Kidney (tissue), 22 donors: ENCODE measurements at places on chromosomes 2 and 18.
A peak's percentile ranks its signal among the peaks of the same experiment; 100 is the strongest.

GRCh38 chr2:181396256-181397123 lies 60.7 kb upstream of the ITGA4 start:
- DNase-seq: no peak

DNA sequence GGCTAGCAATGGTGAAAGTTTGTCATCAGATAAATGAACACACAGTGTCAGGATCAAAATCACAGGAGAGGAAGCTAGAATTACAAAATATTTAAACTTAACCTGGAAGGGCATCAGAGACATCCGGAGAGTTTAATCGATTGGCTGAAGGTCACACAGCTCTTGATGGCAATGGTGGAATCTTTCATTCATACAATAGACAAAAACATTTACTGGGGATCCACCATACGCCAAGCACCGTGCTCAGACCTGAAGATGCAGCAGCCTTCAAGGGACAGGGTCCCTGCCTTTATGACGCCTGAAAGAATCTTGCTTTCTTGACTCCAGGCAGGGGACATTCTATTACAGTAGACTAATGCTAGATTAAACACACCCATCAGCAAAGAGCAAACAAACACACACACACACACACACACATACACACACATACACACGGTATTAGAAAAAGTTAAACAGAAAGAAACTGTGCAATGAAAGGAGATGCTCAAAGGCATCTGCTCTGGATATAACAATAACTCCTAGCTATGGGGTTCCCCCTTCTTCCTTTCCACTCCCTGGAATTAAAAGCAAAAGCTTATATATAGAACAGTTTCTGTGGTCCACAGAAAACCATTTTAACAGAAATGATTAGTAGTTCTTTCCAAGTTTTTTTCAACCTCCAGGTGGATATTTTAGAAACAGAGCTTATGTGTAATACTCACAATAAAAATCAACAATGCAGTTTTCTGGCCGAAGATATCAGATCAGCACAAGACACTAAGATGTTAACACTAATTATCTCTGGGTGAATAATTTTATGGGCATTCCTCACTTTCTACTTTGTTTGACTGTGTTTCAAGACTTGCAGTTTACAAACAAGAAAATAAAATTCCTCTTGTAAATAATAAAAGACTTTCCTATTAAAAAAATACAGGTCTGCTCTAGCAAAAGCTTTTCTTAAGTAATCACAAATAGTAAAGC lies 151.7 kb downstream of the ANKRD44 start:
- no peak for DNase-seq

DNA sequence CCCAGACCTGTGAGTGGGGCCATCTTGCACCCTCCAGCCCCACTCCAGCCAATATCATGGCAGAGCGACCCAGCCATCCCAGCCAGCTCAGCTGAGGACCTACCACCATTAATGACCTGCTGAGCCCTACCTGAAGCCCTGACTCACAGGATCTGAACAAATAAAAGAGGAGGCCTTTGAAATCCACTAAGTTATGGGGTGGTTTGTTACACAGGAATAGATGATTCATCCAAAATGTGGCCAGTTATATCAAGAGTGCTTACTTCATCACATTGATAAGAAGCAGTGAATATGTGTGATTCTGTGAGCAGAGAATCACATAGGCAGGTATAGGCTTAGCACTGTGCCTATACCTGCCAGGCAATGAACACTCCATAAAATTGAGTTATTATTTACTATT lies 34.7 kb upstream of the FAM124B start:
- no peak for DNase-seq

GRCh38 chr2:20543469-20544152 lies 96.7 kb downstream of the RHOB start:
- DNase-seq: peak; percentile 64
